CD4-positive, alpha-beta T cell treated with Interleukin-2 at 100 ng/mL for 4 hours (primary cell): ENCODE measurements at places on chromosomes 11 and 22.
A peak's percentile ranks its signal among the peaks of the same experiment; 100 is the strongest.

DNA sequence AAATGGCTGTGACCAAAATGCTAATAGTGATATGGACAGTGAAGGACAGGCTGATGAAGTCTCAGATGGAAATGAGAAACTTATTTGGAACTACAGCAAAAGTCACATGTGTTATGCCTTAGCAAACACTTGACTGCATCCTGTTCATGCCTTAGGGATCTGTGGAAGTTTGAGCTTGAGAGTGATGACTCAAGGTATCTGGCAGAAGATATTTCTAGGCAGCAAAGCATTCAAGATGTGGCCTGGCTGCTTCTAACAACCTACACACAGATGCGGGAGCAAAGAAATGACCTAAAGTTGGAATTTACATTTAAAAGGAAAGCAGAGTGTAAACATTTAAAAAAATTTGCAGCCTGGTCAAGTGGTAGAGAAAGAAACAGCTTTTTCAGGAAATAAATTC, 28.1 kb upstream of the CD81 start:
- DNase-seq, result no peak

- no peak for DNase-seq
These were observed 68.5 kb downstream of the SVIP start for GRCh38 chr11:22761066-22761465.

DNA sequence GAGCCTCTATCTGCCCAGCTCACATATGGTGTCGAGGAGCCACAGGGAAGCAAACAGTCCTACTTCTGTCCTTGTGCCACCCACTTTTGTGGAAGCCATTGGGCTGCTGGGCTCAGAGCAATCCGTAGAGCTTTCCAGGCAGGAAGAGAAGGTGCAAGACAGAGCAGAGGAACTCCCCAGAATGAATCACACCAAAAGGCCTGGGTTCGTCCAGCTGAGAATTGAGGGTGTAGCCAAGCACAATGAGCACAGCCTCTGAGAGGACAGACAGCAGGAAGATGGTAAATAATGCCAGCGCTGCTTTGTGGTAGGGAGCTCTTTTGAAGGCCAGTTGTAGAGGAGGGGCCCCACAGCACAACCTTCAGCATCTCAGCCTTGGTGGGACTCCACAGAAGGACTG, 237.8 kb downstream of the GRIK4 start:
- no peak for DNase-seq

DNA sequence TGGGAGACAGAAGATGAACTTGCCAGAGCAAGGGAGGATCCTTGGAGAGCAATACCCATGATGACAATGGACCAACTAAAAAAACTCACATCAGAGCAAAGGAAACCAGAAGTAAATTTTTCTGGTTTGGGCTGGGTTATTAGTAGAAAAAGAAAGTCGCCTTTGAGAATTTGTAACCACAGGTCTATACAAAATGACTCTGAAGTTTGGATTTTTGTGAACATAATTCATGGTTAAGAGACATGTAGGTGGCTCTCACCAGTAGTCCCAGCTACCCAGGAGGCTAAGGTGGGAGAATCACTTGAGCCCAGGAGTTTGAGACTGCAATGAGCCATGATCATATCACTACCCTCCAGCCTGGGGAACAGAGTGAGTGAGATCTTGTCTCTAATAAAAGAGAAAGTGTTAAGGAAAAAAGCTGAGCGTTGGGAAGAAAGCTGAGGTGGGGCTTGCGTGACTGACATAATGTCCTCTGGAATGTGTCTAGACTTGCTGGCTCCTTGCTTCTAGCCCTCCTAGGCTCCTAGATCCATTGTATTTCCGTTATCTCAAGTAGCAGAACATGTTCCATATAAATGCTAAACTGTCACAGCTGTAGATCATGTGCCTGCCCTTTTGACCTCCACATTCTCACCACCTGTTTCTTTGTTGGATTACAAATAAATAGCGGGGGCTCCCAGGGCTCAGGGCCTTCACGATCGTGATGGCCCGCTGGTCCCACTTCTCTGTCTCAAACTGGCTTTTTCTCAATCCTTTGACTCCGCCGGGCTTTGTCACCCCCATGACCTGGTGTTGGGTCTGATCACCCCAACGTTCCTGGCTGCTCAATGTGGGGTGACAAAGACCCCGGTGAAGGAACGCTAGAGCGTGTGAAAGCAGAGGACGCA, 56.2 kb upstream of the SC5D start:
- DNase-seq, result no peak

DNA sequence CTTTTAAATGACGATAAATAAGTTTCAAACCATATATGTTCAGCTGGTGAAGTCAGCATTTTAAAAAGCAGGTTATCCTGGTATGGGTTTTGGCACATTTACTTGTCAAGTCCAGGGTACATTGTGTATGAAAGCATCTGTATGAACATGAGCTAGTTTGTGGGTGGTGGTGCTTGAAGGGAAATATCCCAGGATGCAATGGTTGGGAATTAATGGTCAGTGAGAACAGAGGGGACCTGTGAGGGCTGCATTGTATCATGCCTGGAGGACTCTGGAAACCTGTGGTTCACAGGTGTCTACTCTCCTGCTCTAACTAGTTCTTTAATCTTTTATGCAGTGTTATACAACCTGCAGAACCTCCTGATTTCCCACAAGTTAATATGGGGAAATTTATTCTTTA, 5.8 kb downstream of the DEPDC7 start:
- DNase-seq, result no peak

DNA sequence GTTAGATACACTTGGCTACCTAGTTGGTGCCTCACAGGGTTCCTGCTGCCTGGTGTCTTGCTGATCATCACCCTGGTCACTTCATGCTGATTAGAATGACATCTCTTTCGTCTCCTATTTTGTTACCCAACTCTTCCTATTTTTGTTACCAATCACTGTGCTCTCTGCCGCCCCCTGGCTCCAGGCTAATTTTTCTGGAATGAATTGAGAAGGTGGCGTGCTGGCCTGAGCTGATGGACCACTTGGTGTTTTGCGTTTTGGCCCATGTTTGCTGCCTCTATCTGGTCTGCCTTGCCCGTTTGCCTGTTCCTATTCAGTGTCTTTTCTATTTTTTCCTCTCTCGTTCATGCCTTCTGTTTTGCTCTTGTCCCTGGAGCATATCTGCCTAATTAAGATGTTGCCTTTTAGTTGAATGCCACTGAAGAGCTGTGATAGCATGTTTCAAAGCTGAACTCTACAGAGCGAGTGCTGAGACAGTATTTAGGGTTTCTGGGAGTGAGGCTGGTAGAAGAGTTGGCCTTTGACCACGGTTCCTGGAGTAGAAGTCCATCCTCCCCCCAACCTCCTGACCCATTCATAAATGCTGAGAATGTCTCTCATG, 5.9 kb upstream of the ATF4 start:
- DNase-seq, result peak; percentile 51

DNA sequence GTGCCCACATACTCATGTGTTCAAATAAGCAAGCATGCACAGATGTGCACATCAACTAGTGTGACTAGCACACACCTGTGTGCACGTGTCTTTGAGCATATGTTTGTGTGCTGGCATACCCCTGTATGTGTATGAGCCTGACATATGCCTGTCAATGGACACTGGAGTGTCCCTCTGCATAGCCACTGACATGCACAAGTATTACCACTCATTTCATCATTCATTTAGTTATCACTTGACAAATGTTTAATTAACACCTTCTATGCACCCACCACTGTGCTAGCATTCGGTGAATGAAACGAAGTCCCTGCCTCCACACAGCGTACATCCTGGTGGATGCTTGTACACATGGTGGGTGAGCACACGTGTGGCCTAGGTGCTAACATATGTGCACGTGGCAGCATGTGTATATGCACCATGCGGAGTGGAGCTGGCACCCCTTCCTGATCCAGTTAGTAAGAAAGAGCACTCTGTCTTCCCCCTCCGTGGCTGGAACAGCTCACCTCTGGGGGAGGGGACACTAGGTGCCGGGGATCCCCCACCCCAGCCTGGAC, 112.0 kb downstream of the CHST1 start:
- no peak for DNase-seq

- no peak for DNase-seq
These were observed 745 bp downstream of the NCAM1 start for GRCh38 chr11:112961751-112962578.

- no peak for DNase-seq
These were observed 173.5 kb upstream of the CTSC start for GRCh38 chr11:88511006-88511405.
